Bladder microvascular endothelial cell (primary cell): ENCODE measurements at places on chromosomes 1 and 21. TPM values are rescaled to one million over a fixed set of nuclear protein-coding genes. Genes with fewer than 3 reads are reported as not detected.

Gene PLA2G2D
- not detected in 2 replicates for total RNA-seq

Gene C1QB
- not detected in 2 replicates for total RNA-seq

Gene KRTAP19-1
- not detected in 2 replicates for total RNA-seq

Gene SSX2IP
- total RNA-seq = 1.6 and 3.3 TPM in 2 replicates

Gene OPTC
- not detected in 2 replicates for total RNA-seq

Gene GPR37L1
- total RNA-seq = not detected in 2 replicates

Gene CD48
- total RNA-seq = not detected in 2 replicates

Gene LEMD1
- 0.32 TPM in 1 of 2 replicates, not detected in the other for total RNA-seq

Gene THEM5
- total RNA-seq = not detected in 2 replicates

Gene SYCP1
- total RNA-seq = not detected in 2 replicates

Gene MNDA
- not detected in 2 replicates for total RNA-seq

Gene RXRG
- total RNA-seq = not detected in 2 replicates

Gene CRABP2
- not detected in 2 replicates for total RNA-seq

Gene CFAP57
- total RNA-seq = 0.16 and 0.31 TPM in 2 replicates

Gene NID1
- 87.4 and 261 TPM in 2 replicates for total RNA-seq

Gene HORMAD1
- total RNA-seq = 0.13 TPM in 1 of 2 replicates, not detected in the other

Gene PAQR6
- total RNA-seq = under 0.01 and 0.50 TPM in 2 replicates

Gene GPA33
- total RNA-seq = not detected in 2 replicates

Gene FCER1G
- 0.16 TPM in 1 of 2 replicates, not detected in the other for total RNA-seq

Gene ERICH3
- total RNA-seq = not detected in 2 replicates

Gene TNFRSF8
- total RNA-seq = 0.13 and 0.65 TPM in 2 replicates

Gene HNRNPU
- total RNA-seq = 277 and 424 TPM in 2 replicates

Gene TFF2
- total RNA-seq = not detected in 2 replicates

Gene ANGPTL3
- total RNA-seq = not detected in 2 replicates

Gene UBAP2L
- 31.9 and 123 TPM in 2 replicates for total RNA-seq

Gene CAMK1G
- total RNA-seq = not detected in 2 replicates

Gene INSRR
- not detected in 2 replicates for total RNA-seq

Gene ROR1
- total RNA-seq = 0.16 and 0.57 TPM in 2 replicates

Gene GNG4
- total RNA-seq = 0.16 and 0.19 TPM in 2 replicates

Gene KRTAP6-2
- total RNA-seq = not detected in 2 replicates

Gene LCE1F
- total RNA-seq = not detected in 2 replicates

Gene LMX1A
- total RNA-seq = 0.13 TPM in 1 of 2 replicates, not detected in the other

Gene RIMS3
- total RNA-seq = 0.16 and 0.25 TPM in 2 replicates

Gene CC2D1B
- total RNA-seq = 19.9 and 22.8 TPM in 2 replicates

Gene SLFNL1
- 0.32 and 0.69 TPM in 2 replicates for total RNA-seq
